Heart right ventricle (tissue), 16 donors: ENCODE measurements at places on chromosomes 7 and 10.

- no peak for DNase-seq
These were observed 24.3 kb downstream of the TECTB start for GRCh38 chr10:112307358-112308124.

DNA sequence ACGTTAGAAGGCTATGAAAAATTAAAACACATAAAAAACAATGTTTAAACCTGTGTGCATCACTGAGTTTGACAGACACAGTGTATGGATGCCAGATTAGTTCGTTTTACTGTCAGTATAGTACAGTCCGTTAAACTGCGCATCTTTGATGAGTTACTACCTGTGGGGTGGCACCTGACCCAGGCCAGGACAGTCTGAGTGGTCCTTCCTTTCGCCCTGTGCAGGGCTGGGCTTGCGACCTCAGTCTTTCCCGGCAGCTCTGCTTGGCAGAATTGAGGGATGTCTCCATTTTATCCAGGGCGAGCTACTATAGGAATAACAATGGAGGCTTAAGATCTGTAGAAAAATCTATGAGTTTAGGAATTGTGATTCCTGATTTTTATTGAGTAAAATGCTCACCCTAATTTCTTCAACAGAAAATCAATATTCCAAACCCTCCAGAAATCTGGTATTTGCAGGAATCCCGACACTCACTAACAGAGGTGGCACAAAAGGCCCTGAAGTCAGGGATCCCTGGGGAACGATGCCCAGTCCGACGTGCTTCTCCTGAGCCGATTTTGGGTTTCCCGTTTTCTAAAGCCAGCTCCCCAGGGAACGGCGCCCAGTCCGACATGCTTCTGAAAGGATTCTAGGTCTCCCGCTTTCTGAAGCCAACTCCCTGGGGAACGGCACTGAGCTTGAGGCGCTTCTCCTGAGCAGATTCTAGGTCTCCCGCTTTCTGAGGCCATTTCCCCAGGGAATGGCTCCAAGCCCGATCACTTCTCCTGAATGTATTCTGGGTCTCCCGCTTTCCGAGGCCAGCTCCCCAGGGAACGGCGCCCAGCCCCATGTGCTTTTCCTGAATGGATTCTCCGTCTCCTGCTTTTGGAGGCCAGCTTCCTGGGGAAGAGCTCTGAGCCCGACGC, 377.6 kb downstream of the DNAJB6 start:
- no peak for DNase-seq

GRCh38 chr7:127612263-127612662, 5.7 kb downstream of the PAX4 start:
- no peak for DNase-seq

- peak; percentile 33 for DNase-seq
These were observed 125.9 kb upstream of the LYZL2 start for GRCh38 chr10:30755441-30755953.

- DNase-seq: no peak
These were observed 217.4 kb downstream of the ZMYND11 start for GRCh38 chr10:352476-353235.

DNA sequence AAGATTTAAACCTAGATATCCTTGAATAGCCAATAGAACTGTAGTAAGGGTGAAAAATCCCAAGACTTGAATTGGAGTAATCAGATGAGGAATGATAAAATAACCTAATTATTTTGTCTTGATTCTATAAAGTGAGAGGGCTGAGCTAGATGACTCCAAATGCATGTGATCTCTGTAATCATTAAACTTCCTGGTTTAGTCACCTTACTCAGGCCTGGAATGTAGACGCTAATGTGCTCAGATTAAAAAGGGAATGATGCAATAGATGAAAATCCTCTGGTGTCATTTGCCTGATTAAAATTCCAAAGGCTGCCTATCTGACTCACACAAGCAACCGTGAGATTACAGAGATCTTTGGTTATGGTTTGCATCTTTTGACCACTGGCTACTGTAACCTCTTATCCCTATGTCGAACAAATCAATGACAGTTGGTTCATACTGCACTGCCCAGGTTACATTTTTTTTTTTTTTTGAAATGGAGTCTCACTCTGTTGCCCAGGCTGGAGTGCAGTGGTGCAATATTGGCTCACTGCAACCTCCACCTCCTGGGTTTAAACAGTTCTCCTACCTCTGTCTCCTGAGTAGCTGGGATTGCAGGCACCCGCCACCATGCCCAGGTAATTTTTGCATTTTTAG, 2.9 kb upstream of the HKDC1 start:
- no peak for DNase-seq

DNA sequence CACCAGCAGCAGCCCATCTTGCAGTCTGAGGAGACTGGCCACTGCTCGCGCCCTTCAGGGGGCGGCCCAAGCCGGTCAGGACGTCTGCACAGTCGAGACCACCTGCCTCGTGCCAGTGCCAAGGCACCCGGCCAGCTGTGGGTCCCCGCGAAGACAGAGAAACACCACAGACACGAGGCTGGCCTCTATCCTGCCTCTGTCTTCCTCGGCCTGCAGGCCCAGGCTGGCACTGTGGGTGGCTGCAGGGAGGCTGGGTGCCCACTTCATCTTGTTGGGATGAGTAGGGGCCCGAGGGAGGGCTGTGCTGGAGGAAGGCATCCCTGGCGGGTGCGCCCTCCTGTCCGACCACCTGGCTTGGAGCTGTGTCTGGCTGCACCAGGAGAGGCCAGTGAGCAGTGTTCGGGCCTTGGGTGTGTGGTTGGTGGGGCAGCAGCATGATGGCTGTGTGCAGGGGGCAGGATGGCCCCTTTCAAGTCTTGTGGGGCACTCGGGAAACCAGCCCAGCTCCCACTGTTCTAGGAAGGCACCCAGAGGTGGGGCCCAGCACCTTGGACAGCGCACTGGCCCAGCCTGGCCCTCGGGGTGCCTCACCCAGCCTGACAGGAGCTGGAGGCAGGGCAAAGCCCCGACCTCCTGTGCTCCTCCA, 7.3 kb downstream of the DPYSL4 start:
- no peak for DNase-seq

DNA sequence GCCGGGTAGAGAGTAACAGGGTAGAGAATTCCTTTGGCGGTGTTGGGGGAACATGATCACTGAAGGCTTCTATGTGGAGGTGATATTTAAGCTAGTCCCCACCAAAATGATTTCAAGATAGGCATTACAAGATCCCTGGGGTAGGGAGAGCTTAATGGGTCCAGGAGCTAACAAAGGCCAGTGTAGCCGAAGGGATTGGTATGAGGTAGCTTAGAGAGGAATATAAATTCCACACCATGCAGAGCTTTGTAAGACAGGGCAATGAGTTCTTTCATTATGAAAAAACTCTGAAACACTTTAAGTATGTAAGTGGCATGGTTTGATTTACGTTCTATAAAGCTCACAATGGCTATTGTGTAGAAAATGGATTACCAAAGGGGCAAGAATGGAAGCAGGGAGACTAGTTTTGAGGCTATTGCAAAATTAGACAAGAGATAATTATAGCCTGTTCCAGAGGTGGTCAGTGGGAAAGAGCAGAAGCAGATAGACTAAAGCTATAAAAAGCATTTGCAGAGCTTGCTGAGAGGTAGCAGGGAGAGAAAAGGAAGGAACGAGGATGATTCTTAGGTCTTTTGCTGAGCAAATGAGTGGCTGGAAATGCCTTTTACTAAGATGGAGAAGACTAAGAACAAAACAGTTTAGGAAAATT, 119.7 kb upstream of the SLC25A13 start:
- no peak for DNase-seq

- DNase-seq: no peak
These were observed 46.7 kb downstream of the TNS3 start for GRCh38 chr7:47535035-47535703.

GRCh38 chr7:55570218-55570873, 2.0 kb downstream of the VOPP1 start:
- DNase-seq: no peak

DNA sequence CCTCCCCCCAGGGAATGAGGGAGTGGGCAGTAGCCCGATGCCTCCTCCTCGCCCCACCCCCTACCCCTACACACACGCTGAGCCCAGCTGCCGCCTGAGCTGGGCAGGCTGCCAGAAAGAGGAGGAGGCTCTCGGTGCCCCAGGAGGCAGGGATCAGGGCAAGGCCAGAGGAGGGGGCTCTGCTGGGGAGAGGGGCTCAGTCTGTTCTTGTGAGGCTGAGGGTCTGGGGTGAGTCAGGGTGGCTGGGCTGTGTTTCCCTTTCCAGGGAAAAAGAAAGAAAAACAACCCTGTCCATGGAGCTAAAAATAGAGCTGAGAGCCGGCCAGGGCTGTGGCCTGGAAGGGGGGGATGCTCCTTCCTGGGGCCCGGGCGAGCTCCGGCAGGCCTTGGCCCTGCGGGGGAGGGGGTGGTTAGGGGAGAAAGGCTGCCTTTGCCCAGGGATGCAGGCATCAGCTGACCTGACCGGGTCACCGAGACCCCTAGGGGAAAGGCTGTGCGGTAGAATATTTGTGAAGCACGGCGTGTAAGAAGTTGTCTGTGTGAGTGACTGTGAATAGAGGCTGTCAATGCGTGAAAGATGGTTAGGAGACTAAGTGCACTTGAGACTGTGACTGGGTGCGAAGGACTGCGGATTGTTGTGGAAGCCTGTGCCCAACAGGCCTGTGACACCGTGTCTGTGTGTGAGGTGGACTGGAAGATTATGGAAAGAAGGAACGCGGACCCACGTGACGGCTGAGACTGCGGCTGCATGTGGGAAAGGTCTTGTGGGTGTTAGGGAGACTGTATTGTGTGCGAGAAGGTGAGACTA, 1.2 kb upstream of the LZTS2 start:
- DNase-seq: peak; percentile 90

- DNase-seq: no peak
These were observed 32.2 kb upstream of the PPP1R9A start for GRCh38 chr7:94875201-94875600.

- no peak for DNase-seq
These were observed 343.9 kb downstream of the BMPER start for GRCh38 chr7:34249192-34249591.

DNA sequence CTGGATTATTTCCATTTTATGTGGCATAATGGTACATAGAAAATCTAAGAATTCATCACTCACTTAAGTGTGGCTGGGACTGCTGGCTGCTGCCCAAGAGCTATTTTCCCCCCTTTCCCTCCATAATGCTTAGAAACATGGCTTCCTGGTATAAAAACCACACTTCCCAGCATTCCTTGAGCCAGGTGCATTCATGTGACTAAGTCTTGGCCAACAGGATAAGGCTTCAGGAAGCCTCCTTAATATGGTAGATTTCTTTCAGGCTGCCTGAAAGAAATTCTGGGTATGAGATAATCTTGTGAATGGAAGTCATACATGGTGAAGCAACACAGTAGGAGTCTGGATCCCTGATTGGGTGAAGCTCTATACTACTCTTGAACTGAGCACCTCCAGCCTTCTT, 178.0 kb downstream of the JAZF1 start:
- no peak for DNase-seq

- DNase-seq: no peak
These were observed 2.2 kb downstream of the PHTF2 start for GRCh38 chr7:77800730-77801129.

DNA sequence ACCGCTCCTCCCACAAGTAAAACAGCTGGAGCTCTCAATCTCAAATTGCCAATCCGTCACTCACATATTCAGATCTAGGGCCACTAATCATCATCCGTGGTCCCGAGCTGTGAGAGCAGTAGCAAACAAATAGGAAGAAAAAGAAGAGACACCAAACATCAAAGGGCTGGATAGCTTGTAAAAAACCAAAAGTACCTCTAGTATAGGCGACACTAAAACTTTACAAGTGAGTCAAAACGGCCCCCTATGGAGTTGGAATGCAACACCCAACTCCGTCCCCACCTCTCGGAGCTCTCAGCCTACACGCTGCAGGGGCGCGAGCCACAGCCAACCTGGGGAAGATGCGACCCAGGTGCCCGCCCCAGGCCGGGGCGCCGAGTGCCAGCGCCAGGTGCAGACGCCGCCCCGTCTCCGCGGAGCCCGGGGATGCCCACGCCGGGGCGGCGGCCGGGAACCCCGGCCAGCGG, 581 bp downstream of the FAM3C start:
- DNase-seq: no peak

GRCh38 chr10:58171146-58171545, 96.5 kb downstream of the IPMK start:
- DNase-seq: no peak

DNA sequence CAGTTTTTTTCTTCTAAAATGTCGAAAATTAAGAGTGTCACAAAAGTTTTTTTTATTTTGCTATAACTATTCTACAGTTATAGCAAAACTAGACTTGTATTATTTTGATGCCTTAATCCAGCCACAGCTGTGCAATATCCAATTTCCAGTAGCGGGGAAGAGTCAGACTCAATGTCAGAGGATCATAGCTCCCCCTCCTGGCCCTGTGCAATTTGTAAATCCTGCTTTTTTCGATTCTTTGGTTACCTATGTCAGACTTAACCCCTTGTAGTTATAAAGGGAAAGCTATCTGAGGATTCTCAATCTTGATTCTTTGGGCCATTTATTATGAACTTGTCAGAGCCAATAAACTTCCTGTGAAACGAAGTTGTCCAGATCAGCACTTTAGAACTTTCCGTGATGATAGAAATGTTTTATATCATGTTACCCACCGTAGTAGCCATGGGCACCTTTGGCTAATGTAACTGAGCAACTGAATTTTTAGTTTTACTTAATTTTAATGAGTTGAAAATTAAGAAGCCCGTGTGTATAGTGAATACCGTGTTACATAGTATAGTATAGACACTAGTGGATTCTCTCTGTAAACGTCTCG, 87.7 kb upstream of the PRKCQ start:
- no peak for DNase-seq

GRCh38 chr10:3105905-3106304, 38.6 kb downstream of the PFKP start:
- DNase-seq: no peak

DNA sequence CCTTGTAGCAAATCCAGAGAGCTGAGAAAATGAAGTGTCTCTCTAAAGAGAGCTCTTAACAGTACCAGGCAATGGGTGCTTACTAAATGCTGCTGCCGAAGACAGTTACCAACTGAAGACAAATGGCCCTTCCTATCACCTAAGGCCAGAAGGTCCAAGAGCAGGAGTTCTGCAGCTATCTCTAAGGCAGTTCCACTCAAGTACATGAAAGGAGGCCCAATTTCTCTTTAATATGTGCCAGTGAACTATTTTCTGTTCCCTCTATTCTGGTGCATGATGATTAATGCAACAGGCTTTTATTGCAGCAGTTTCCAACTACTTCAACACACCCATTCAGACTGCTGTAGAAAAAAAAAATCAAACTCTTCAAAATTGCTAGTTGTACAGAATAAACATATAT, 122.5 kb downstream of the SLC25A13 start:
- no peak for DNase-seq

DNA sequence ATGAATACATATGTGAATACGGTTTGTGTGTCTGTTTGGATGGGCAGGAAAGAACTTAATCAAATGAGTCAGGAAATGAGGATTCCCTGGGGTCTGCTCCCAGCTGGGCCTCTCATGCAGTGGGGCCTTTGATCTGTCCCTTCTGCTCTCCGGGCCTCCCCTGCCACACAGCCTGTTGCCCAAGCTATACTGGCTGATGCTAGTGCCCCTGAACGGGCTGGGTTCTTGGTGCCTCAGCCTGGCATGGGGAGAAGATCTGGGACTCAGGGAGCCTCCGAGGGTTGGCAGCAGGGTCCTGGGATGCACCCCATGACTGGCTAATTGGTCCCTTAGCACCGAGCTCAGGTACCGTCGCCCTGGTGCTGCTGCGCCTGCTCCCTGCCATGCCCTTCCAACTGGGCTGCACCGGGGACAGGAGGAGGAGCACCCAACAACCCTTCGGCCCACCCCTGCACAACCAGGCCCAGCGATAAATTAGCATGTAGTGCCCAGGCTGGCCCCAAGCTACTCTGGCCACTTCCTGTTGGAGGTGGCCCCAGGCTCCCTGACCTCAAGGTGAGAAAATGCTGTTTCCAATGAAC, 59.9 kb upstream of the DUSP5 start:
- DNase-seq: no peak
